ENCODE measurements at places on chromosomes 2 and 18.

- DNase-seq, result no peak
Observed at GRCh38 chr2:134676960-134677359, 41.8 kb downstream of the TMEM163 start.

DNA sequence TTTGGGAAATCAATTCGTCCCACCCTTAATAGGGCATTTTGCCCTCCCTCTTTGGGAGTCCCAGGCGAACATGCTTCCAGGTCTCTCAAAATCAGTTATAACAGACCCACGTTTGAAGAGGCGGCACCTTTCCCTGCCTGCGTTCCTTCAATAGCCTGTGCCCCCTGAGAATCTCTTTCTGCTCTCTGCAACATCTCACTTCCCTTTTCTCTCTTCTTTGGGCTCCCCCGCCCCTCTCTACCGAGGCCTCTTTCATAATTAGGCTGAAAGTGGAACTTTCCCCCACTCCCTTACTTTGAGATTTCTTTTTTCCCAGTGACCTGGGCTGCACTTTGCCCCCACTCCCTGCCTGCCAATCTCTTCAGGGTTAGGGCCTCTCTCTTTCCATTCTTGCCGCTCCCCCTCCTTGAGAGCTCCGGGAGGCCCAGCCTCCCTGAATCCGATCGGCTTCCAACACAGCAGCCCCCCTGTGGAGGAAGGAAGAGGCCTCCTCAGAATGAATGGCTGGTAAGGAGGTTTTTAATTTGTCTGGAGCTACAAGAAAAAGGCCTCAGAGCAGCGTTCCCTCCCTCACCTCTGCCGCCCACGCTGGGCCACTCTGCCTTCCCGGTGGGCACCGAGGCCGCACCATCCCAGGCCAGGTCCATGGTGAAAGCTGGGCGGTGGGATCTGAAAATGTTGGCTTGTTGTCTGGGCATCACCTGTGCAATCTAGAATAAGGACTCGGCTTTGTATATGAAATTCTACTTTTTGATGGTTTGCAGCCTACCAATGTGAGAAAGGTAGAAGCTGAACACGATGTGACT is 162.6 kb upstream of the SIX3 start:
- DNase-seq, result no peak

DNA sequence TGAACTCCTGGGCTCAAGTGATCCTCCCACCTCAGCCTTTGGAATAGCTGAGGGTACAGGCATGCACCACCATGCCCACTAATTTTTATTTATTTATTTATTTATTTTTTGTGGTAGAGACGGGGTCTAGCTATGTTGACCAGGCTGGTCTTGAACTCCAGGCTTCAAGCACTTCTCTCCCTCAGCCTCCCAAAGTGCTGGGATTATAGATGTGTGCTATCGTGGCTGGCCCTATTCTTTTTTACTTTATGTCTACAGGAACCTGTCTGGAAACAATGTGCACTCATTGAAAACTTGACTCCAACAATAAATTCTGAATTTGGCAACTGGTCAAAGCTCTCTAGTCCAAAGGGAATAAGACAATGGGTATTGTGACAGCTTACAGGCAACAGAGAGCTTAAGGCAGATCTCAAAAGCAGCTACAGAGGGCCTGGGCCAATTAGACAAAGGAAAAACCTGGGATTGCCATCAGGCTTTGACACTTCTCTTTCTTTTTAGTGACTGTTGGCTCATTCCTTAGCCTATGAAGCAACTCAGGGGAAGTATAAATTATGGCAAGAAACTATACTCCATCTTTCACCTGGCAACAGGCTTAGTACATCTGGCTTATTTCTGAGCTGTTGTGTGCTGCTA is 55.1 kb upstream of the RAPGEF4 start:
- DNase-seq, result no peak

GRCh38 chr2:119049968-119050704 is 108.1 kb downstream of the MARCO start:
- DNase-seq, result no peak

GRCh38 chr18:23870676-23871380 is 143.7 kb upstream of the TTC39C start:
- no peak for DNase-seq

- DNase-seq, result no peak
Observed at GRCh38 chr2:2022941-2023586, 278.7 kb upstream of the PXDN start.
